ENCODE measurements at places on chromosomes 16 and 17.

- DNase-seq, result no peak
Observed at GRCh38 chr17:74658620-74659019, 35.1 kb upstream of the CD300E start.

GRCh38 chr17:82458885-82459424 is 414 bp downstream of the NARF start:
- DNase-seq, result no peak

DNA sequence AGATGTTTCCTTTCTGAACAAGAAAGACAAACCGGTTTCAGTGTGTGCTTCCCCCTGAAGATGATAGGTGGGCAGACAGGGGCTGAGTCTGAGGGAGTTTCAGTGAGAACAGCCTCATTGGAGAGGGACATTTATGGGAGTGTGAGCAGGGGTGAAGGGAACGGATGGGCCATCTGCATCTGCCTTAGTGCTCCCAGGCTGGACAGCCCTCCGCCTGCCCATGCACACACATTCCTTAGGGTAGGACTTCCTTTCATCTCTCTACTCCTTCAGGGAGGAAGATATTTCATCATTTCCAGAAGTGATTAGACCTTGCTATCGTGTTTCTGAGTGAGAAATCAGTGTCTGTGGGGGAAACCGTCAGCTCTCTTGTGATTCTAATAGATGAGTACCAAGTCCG is 3.8 kb downstream of the SHISA6 start:
- no peak for DNase-seq

DNA sequence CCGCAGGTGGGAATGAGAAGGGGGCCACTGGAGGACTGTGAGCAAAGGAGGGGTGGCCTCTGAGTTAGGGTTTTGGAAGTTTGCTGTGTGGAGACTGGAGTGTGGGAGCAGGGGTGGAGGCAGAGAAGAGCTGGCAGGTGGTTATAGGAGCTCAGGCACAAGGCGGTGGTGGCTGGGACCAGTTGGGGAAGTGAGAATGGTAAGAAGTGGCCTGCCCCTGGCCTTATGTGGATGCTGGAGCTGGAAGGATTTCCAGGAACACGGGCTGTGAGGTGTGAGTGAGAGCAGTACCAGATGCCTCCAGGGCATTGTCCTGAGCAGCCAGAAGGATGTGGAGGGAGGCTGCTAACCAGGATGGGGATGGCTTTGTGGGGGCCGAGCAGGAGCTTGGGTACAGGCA is 277.2 kb downstream of the SNX29 start:
- no peak for DNase-seq

- DNase-seq, result no peak
Observed at GRCh38 chr16:82695806-82696205, 69.0 kb downstream of the CDH13 start.

DNA sequence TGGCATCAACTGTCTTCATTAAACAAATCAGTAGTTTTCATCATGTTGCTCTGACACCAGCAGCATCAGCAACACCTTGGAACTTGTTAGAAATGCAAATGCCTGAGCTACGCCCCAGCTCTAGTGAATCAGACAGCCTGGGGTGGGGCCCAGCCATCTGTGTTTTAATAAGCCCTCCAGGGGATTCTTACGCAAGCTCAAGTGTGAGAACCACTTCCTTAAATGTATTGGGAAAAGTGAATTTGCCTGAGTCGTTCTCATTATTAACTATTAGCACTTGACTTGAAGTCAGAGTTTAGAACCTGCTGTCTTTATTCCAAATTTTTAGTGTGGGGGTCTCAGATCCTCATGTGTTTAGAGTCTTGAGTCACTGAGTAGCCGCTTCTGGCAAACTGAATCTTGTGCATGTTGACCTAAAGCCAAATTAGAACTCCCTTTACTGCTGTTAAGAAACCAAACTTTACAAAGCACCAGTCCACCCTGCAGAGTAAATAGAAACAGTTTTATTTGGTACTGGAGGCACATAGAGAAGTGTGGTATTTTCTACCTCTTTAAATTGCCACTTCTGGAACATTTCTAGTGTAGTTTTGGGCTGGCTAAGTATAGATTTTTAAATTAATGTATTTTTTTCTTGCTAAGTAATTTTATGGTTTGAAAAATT is 137.4 kb upstream of the COX10 start:
- no peak for DNase-seq

DNA sequence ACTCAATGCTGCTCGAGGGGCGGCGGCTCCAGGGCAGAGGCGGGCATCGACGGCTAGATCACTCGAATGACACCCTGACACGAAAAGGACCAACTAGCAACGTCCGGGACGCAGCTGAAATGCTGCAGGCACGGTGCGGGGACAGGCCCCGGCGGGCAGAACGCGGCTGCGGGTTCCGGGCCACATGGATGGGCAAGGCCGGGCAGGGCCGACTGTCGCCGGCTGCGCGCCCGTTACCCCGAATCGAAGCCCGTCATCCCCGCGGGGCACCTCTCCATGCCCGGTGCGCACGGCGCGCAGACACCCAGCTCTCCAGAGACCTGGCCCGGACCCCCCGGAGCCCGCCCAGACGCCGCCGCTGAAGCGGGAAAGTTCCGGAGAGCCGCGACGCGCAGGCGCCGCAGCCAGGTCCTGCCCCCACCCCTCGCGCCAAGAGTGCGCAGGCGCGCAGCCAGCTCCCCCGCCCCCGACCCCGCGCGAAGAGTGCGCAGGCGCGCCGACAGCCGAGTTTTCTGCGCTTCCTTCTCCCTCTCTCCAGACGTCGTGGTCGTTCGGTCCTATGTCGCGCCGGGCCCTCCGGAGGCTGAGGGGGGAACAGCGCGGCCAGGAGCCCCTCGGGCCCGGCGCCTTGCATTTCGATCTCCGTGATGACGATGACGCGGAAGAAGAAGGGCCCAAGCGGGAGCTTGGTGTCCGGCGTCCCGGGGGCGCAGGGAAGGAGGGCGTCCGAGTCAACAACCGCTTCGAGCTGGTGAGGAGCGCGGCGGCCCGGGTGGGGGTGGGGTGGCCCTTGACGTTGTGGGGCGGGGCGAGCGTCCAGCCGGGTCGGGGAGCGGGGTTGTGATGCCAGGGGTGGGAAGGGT is at the start of gene TCF25:
Gene TCF25, plus strand, starts transcription at position 484 of the 863 bp plus-strand sequence. Its CDS starts 76 bp downstream, at position 560.
- peak; percentile 77 for DNase-seq

DNA sequence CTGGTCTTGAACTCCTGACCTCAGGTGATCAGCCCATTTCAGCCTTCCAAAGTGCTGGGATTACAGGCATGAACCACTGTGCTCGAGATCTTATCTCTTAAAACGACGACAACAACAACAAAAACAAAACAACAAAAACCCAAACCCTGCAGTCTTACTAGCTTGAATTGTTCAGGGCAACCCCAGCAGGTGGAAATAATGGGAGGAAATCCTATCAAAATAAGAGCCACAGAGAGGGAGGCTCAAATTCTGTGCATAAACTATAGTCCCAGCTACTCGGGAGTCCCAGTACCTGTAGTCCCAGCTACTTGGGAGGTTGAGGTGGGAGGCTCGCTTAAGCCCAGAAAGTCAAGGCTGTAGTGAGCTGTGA is 16.5 kb upstream of the ATP6V0A1 start:
- DNase-seq, result no peak

GRCh38 chr17:74956093-74956492 is 16.5 kb downstream of the HID1 start:
- no peak for DNase-seq

DNA sequence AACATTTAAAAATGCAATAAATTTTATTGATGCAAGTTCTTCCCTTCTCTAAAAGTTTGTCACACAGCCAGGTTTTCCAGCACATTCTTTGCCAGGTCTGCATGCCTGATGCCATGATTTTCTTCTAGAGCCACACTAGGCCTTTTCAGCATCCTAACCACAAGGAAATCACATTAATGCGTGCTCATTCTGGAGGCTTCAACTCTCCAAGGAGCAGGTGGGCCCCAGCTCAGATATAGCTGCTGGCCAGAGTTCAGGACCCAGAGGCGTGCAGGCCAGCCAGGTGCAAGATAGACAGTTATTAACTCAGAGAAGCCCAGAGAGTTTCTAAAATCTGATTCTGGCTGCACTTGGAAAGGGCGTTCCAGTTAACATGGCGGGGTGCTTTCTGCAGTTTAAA is 124.5 kb upstream of the MAF start:
- DNase-seq, result no peak

DNA sequence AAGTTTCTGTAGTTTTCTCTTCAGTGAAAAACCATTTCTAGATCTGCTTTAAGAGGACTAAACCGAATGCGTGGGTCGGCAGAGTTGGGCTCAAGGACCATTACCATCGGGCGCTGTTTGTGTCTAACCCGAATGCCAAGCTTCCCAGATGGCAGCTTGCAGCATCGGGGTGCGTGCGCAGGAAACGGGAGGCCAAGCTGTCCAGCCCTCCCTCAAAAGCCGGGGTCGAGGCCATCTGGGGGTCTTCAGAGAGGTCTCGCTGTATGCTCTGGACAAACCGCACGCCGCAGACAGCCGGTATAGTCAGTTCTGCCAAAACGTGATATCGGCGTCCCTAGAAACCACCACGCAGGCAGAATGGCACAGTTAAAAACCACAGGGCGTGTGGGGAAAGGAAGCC is 178.8 kb downstream of the BANP start:
- DNase-seq, result no peak

All from stimulated activated CD4-positive, alpha-beta T cell treated with anti-CD3 and anti-CD28 coated beads, TNF-alpha, amount 100 ng/mL, for 1 hour (primary cell).